Upper lobe of right lung (tissue), 1 donor: ENCODE measurements at places on chromosomes 1 and 21. TPM values are rescaled to one million over a fixed set of nuclear protein-coding genes. Genes with fewer than 3 reads are reported as not detected.
A peak's percentile ranks its signal among the peaks of the same experiment; 100 is the strongest.

DNA sequence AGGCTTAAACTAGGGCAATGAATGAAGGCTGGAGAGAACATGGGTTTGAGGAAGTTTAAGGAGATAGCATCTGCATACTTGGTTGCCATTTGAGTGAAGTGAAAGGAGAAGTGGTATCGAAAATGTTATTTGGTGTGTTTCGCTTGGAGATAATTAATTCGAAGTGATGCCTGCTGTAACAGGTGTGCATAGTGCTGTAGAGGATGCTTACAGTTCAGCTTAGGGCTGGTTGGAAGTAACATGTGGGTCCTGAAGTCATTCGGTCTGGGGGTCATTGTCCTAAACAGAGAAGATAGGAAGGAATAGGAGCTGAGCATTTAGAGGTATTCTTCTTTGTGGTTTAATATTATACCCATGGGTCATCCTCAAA lies 301 bp upstream of the NUDT17 start:
- H3K4me3 ChIP-seq = peak overlapping the region; percentile 66
- H3K27me3 ChIP-seq = no peaks in the 10 kb centered on the region
- DNase-seq = no peak
- H3K4me1 ChIP-seq = peaks cover 14% of the 10 kb centered on the region
- peaks cover 55% of the 10 kb centered on the region for H3K36me3 ChIP-seq

GRCh38 chr1:63678200-63678599 lies 85.0 kb downstream of the PGM1 start:
- H3K27ac ChIP-seq = no peak overlapping the region
- no peaks in the 10 kb centered on the region for H3K36me3 ChIP-seq
- DNase-seq = no peak

DNA sequence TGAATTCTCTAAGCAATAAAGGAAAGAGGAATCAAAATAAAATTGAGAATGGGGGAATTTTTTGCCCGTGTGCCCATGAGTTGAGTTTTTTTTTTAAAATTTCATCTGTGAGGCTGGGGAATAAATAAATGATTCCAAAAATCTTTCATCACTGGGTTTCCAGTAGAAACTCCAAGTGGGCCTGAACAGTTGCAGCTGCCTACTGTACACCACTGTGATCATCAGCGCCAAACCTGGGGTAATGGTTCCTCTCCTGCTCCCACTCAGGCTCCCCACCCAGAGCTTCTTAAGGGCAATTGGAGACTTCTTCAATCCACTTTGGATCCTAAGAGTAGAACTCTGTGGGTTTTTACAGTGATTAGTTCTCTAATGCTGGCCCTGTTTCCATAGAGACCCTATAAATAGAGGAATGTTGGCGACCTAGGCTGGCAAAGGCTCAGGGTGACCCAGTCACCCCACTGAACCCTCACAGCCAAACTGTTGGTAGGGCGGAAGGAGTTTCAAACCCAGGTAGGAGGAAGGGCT lies 9.3 kb downstream of the TMCC2 start:
- H3K27ac ChIP-seq = no peak overlapping the region
- peak; percentile 2 for DNase-seq
- no peak overlapping the region for H3K4me3 ChIP-seq
- H3K4me1 ChIP-seq = peaks cover 29% of the 10 kb centered on the region
- H3K36me3 ChIP-seq = no peaks in the 10 kb centered on the region
- no peaks in the 10 kb centered on the region for H3K27me3 ChIP-seq

- no peak for DNase-seq
- H3K4me3 ChIP-seq = no peak overlapping the region
- peaks cover 8% of the 10 kb centered on the region for H3K4me1 ChIP-seq
- H3K27ac ChIP-seq = no peak overlapping the region
- no peaks in the 10 kb centered on the region for H3K27me3 ChIP-seq
These were observed 58.3 kb downstream of the MACF1 start for GRCh38 chr1:39262802-39263201.

- H3K36me3 ChIP-seq = no peaks in the 10 kb centered on the region
- no peaks in the 10 kb centered on the region for H3K27me3 ChIP-seq
- H3K27ac ChIP-seq = no peak overlapping the region
- H3K4me3 ChIP-seq = no peak overlapping the region
- no peaks in the 10 kb centered on the region for H3K4me1 ChIP-seq
- DNase-seq = no peak
These were observed 567.6 kb downstream of the MRPL39 start for GRCh38 chr21:25039461-25040380.

DNA sequence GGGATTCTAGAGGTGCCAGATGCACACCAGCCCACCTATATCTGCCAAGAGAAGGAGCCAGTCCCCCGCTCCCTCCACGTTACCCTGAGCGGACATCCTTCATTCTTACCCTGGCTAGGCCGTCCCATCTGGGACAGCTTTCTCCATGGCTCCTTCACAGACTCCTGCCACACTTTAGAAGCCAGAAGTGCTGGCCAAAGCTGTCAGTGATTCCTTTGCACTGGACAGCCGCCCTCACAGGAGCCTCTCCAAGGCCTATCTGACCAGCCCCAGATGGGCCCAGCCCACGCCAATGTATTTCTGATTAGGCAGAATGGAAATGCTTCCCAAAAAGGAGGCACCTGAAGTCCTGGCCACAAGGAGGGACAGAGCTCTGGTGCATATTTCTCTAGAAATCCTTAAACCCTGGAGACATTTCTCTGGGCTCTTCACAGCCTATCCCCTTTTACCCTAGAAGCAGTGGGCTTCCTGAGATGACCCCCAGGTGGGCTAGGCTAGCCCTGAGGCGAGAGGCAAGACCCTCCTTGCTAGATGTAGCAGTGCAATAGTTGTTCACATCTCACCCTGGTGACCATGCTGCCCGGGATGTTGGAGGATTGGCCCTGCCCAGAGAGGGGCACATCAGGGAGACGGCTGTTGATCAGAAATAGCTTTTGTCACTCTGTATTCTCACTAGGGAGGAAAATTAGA lies 44.1 kb downstream of the RASSF5 start:
- no peaks in the 10 kb centered on the region for H3K36me3 ChIP-seq
- peaks cover 28% of the 10 kb centered on the region for H3K4me1 ChIP-seq
- no peak overlapping the region for H3K4me3 ChIP-seq
- no peak for DNase-seq

- no peak overlapping the region for H3K27ac ChIP-seq
- no peaks in the 10 kb centered on the region for H3K36me3 ChIP-seq
- no peaks in the 10 kb centered on the region for H3K4me1 ChIP-seq
These were observed 69.4 kb downstream of the LRRC8D start for GRCh38 chr1:89890085-89890752.

DNA sequence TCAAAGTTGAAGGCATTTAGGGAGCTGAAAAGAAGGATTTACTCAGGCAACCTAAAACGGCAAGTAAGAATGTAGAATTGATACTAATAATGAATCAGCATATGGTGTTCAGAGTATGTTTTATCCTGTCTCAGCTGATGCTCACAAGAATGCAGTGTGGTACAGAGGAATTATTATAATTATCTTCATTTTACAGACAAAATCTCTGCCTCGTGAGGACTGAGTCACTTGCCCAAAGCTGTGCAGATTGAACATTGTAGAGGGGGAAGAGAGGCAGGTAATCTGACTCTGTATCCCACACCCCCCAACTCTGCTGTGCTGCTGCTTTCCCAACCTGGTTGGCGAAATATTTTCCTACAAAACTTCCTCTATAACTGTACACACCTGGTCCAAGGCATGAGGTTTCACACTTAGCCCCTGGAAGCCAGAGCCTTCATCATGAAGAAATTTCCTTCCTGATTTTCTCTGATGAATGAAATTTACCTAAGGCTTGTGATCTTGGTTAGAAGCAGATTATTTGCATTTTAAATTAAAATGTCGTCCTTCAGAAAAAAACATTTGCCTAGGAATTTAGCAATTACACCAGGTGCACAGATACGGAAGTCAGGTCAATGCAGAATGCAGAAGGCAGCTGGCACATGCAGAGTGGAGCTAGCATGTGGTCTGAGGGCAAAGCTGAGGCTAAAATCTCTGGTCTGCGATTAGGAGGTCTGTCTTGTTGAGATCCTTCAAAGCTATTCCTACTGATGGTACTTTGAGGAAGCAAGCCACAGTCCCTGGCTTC lies 52.8 kb downstream of the DPT start:
- no peaks in the 10 kb centered on the region for H3K4me1 ChIP-seq
- no peak for DNase-seq

DNA sequence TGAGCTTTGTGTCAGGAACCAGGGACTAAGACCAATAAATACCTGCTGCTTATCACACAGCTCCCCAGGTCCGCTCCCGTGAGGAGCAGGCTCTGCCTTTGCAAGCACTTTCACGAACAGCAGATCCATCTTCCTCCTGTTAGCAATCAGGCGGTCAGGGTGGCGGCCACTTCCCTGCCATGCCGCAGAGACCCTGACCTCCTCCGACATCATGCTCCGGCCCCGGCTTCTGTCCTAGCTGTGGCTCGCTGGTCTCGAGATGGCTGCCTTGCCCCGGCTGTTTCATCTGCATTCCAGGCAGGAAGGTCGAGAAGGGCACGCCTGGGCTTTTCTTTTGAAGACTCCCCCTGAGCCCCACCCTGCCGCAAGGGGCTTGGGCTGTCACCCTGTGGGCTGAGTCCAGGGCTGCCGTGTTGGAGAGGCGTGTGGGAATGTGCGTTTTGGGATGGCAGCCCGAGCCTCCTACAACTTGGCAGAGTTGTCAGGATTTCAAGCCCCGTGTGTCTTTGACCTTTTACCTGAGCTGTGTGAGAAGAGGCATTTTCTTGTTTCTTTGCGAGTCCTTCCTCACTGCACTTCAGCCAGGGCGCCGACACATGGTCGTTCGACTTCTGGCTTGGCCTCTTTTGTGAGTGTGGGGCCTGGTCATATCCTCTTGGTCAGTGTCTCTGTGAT lies 59.5 kb downstream of the AGPAT3 start:
- H3K4me1 ChIP-seq = peaks cover 6% of the 10 kb centered on the region
- no peaks in the 10 kb centered on the region for H3K27me3 ChIP-seq
- no peak overlapping the region for H3K4me3 ChIP-seq
- no peak for DNase-seq
- no peak overlapping the region for H3K27ac ChIP-seq

DNA sequence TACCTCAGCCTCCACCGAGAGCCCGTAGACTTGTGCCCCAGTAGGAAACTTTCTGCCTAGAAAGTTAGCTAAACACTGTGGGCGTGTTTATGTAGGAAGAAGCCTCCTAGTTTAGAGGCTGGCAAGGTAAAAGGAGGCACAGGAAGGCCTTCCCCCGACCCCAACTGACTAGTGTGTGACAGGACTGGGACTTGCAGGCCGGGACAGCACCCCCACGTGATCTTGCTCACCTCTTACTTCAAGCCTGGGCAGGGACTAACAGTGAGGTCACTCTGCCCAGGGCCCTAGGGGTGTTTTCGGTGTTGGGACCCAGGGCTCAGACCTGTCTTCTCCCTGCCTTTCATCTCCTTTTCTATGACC lies 392 bp upstream of the TAGLN2 start:
- peak overlapping the region; percentile 99 for H3K4me3 ChIP-seq
- DNase-seq = no peak
- peaks cover 32% of the 10 kb centered on the region for H3K4me1 ChIP-seq
- H3K27ac ChIP-seq = peak overlapping the region; percentile 100
- peaks cover 2% of the 10 kb centered on the region for H3K36me3 ChIP-seq

DNA sequence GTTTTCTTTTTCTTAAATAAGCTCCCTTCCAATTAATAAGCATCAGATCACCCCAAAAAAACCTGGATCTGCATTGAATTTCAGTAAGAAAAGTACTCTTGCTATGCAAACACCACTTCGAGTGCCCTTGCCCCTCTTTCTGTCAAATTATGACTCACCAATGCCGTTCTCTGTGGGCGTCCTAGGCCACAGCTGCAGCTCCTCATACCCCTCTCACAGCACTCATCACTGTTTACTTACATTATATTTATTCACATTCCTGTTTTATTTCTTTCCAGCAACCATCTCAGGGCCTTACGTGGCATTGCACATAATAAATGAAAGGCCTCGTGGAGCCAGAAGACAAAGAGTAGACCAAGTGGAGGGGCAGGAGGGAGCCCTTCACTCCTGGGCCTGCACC lies 99.1 kb upstream of the CTTNBP2NL start:
- no peak for DNase-seq
- no peaks in the 10 kb centered on the region for H3K36me3 ChIP-seq
- H3K27me3 ChIP-seq = no peaks in the 10 kb centered on the region
- H3K4me1 ChIP-seq = peaks cover 5% of the 10 kb centered on the region
- no peak overlapping the region for H3K4me3 ChIP-seq

- no peaks in the 10 kb centered on the region for H3K27me3 ChIP-seq
- H3K4me1 ChIP-seq = peaks cover 22% of the 10 kb centered on the region
- DNase-seq = no peak
These were observed 34.1 kb downstream of the ARHGEF10L start for GRCh38 chr1:17573518-17574041.

GRCh38 chr1:158274797-158275196 lies 14.9 kb upstream of the CD1C start:
- H3K36me3 ChIP-seq = no peaks in the 10 kb centered on the region
- no peaks in the 10 kb centered on the region for H3K4me1 ChIP-seq
- no peaks in the 10 kb centered on the region for H3K27me3 ChIP-seq
- DNase-seq = no peak
- H3K4me3 ChIP-seq = no peak overlapping the region

DNA sequence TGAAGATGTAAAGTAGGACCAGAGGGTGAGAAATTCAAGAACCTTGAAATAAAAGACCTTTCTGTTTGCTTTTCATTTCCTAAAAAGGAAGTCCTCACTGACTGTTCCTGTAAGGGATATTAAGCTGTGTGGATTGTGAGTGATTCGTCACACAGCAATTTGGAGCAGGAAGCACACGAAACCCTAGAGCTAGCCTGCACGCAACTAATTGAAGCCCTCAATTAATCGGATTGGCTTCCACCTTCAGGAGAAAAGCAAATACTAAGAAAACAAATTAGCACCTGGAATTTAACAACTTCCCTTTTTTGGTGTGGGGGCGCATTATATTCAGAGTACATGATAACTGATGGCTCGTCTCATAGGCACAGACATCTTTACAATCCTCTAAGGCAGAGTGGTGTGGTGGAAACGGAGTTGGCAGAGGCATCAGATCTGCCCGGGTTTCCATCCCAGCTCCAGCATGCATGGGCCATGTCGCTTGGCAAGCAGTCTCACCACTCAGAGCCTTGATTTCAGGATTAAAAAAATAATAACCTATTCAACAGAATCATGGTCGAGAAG lies 95.2 kb downstream of the KCNJ15 start:
- H3K36me3 ChIP-seq = no peaks in the 10 kb centered on the region
- peak overlapping the region; percentile 34 for H3K4me3 ChIP-seq
- peaks cover 14% of the 10 kb centered on the region for H3K4me1 ChIP-seq
- H3K27ac ChIP-seq = peak overlapping the region; percentile 76
- DNase-seq = no peak

Gene ANXA9
- 1.2 TPM for total RNA-seq

Gene PRR9
- total RNA-seq = not detected

Gene EFCAB7
- 6.0 TPM for total RNA-seq

Gene NKAIN1
- total RNA-seq = not detected

Gene OVAAL
- total RNA-seq = not detected

Gene KLHDC7A
- total RNA-seq = 1.3 TPM
